Forelimb muscle (tissue), 1 donor: ENCODE measurements at places on chromosomes 4 and X. TPM values are rescaled to one million over a fixed set of nuclear protein-coding genes. Genes with fewer than 3 reads are reported as not detected.

Gene PCDH10
- polyA plus RNA-seq: 0.29 TPM

- no peak for DNase-seq
Measured at GRCh38 chr4:157655096-157655809, 434.7 kb downstream of the GRIA2 start.

- DNase-seq: no peak
Measured at GRCh38 chr4:24988776-24989175, 42.0 kb downstream of the LGI2 start.

GRCh38 chrX:47563801-47564315, 2.9 kb downstream of the ARAF start:
- DNase-seq: no peak

Gene MAGEB17
- polyA plus RNA-seq: not detected

Gene GLUD2
- polyA plus RNA-seq: 2.5 TPM

Gene NRK
- polyA plus RNA-seq: 189 TPM

GRCh38 chr4:140903522-140904475, 147.6 kb upstream of the TBC1D9 start:
- no peak for DNase-seq

Gene POF1B
- polyA plus RNA-seq: 0.05 TPM

- DNase-seq: no peak
Measured at GRCh38 chr4:95510145-95510544, 38.6 kb downstream of the UNC5C start.

Gene MAGEA10
- polyA plus RNA-seq: not detected

Gene CTAG2
- polyA plus RNA-seq: not detected

Gene SPATA18
- 1.9 TPM for polyA plus RNA-seq

- DNase-seq: no peak
Measured at GRCh38 chr4:11228530-11228929, 200.2 kb downstream of the HS3ST1 start.

- no peak for DNase-seq
Measured at GRCh38 chr4:185238215-185238681, 28.9 kb downstream of the SNX25 start.

Gene ARHGAP6
- 9.3 TPM for polyA plus RNA-seq

DNA sequence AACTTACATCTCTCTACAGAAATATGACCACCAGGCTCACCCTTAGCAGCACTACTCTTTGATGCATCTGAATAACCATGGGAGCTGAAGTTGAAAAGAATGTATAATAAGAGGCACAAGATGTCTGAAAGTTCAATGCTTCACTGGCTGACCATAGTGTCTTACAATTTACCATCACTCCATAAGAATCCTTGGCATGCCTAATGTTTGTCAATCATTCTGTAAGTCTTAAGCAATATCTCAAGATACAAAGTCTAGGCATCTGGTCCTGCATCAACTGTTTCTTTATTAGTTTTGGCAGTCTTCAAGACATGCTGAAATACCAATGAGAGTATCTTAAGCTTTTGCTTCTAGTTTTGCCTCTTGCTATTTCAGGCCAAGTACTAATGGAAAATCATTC, 755.5 kb downstream of the STIM2 start:
- no peak for DNase-seq

Gene MAMLD1
- 16.0 TPM for polyA plus RNA-seq

DNA sequence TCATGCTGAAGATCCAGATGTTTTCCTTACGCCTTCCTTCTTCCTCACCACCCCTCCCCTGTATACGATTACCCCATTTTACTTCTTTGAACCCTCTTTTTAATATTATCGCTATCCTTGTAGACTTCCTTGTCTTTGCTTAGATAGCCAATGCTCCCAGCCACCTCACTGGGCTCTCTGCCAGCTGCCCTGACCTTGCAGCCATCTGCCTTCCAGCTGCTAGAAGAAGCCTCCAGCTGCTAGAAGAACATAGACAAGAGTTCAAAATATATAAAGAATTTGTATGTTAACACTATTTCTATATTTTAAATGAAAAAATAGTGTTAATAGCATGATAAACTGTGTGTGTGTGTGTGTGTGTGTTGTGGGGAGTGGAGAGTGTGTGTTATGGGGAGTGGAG, 374.7 kb downstream of the ANKRD50 start:
- no peak for DNase-seq

DNA sequence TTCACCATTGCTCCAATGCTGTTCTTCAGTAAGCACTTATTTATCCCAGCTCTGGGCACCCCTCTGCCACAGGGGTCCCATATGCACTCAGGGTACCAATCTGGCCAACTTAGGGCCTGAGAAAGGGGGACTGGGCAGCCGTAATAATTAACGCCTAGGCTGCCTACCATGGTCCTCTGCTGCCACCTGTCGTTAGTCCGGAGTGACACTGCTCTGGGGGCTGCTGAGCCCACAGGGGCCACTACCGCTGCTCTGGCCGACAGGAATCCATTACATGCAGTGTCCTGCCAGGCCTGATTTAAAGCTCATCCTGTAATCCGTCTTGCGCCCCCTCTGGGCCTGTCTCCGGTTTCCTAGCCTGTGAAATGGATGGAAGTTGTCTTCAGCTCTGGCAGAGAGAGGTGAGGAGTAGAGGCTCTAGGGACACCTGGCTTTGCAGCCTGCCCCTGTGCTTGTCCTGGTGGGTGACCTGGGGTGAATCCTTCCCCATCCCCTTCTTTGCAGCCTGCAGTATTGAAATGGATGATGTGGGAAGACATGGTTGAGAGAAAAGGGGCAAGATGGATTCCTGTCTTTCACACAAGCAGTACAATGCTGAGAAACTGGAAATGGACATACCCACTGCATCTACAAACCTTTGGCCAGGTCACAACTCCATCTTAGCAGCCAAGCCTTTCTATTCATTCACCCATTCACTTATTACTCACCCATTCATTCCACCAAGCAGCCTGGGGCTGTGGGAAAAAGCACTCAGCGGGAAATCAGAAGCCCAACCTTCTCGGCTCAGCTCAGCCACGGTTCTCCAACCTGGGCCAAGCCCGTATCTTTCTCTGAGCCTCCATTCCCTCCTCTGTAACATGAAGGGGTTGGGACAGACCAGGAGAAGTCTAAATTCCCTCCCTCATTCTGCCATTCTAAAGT, 116.3 kb upstream of the NALF2 start:
- DNase-seq: no peak

DNA sequence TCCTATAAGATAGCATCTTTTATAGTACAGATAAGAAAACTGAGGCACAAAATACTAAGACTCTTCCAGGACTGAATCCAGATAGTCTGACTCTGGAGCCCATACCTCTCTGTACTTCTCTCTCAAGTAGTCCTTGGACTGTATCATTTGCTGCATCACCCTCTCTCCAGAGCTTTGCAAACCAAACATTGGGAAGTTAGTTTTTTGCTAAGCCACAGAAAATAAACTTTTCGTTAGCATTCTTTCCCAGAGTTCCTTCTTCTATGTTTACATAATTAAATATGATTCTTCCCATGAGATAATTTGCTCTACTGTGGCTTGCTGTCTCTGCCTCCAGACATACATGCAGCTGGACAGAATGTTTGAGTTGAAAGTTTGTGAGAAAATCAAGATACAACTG, 22.0 kb downstream of the PPEF2 start:
- DNase-seq: no peak

GRCh38 chr4:85595796-85596559, 121.0 kb downstream of the ARHGAP24 start:
- DNase-seq: no peak

Gene FMR1NB
- polyA plus RNA-seq: not detected

GRCh38 chr4:118361192-118361591, 8.4 kb upstream of the PRSS12 start:
- no peak for DNase-seq

Gene RS1
- polyA plus RNA-seq: not detected

DNA sequence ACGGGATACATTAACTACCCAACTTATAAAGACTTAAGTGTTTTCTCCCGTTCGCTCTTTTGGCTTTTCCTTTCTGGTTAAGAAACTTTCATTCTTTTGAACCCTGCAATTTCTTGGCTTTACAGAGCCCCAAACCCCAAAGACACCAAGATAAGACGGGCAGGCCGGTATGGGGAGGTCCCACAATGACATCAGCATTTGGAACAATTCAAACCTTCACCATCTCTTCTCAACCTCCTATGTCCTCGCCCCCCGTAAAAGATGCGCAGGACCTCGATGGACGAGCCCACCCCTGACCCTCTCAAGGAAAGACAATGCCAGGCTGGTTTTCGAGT, 999 bp downstream of the ZNF518B start:
- no peak for DNase-seq

Gene ZNF275
- polyA plus RNA-seq: 7.0 TPM

GRCh38 chrX:3599802-3600430, 113.5 kb downstream of the PRKX start:
- no peak for DNase-seq

- DNase-seq: no peak
Measured at GRCh38 chr4:76420188-76420761, 666 bp downstream of the CCDC158 start.

GRCh38 chr4:78787392-78788006, 11.3 kb downstream of the BMP2K start:
- no peak for DNase-seq

Gene GCNA
- 2.8 TPM for polyA plus RNA-seq

- DNase-seq: no peak
Measured at GRCh38 chr4:5238173-5238572, 186.9 kb downstream of the STK32B start.

Gene CXCL8
- 3.3 TPM for polyA plus RNA-seq

- DNase-seq: no peak
Measured at GRCh38 chr4:159416996-159417395, 314.1 kb downstream of the RAPGEF2 start.

DNA sequence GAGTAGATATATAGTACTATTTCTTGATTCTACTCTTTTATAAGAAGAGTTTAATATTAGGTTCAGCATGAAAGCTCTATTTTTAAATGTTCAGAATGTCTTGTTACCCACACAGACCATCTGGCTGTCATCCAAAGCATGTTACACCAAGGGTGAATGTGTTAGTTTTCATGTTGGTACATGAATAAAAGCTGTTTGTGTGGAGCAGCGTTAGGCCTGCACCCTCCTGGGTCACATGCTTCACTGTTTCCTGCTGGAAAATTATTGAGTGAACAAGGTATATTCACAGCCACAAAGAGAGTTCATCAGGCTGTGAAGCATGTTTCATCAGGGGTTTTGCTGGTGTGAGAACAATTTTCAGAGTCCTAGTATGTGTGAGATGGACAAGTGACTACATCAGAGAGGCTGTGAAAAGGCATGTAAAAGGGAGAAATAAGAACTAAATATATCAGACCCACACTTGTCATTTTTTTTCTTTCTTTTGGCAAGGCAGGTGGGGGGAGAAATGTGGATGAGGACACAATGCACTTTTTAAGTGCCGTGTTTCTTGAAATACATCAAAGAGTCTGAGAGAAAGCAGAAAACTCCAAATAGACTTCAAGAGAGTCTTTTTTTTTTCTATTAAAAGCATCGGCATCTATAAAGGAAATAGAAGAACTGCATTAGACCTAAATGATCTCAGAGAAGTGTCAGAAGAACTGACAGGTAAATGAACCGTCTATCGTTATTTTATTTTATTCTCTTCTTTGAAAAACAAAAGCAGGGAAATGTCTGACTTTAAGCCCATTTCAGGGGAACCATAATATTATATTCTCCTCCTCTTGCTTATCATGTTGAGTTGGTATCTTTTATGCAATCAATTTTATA, 2429.7 kb downstream of the PCDH7 start:
- DNase-seq: no peak

Gene PLXNB3
- polyA plus RNA-seq: 2.3 TPM

GRCh38 chr4:48242511-48243195, 27.0 kb downstream of the TEC start:
- DNase-seq: no peak

Gene ADAMTS3
- polyA plus RNA-seq: 2.0 TPM

DNA sequence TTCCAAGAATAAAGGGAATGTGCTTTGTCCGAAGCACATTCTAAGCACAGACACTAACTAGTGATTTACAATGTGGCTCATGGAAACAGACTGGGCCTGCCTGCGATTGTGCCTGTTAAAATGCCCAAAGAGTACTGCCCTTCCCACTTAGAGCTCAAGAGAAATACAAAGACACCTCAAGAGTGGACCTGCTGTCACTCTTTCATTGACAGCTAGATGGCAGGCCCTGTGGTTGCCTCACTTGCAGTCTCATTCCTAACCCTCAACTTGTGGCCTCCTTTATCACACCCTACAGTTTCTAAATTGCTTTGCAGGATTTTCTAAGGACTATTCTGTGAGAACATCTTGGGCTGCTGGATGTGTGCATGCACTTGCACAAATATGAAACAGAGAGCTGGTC, 331.0 kb upstream of the EMCN start:
- no peak for DNase-seq

GRCh38 chr4:6207602-6208001, 7.3 kb upstream of the JAKMIP1 start:
- no peak for DNase-seq

DNA sequence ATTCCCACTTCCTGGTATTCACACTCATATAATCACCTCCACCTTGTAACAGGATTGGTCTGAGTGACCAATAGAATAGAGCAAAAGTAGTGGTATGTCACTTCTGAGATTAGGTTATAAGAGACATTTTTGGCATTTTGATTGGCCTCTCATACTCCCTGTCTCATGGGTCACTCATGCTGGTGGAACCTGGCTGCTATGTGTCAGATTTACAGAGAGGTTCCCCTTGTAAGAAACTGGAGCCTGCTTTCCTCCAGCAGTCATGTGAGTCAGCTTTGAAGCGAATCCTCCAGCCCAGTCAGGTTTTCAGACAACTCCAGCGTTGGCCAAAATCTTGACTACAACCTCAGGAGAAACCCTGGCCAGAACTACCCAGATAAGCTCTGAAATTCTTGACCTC, 2.6 kb upstream of the OTUD4 start:
- DNase-seq: no peak

Gene ZDHHC15
- polyA plus RNA-seq: 2.1 TPM

GRCh38 chr4:93749292-93749761, 79.2 kb upstream of the ATOH1 start:
- no peak for DNase-seq

- no peak for DNase-seq
Measured at GRCh38 chr4:108370291-108371141, 201.8 kb upstream of the LEF1 start.

DNA sequence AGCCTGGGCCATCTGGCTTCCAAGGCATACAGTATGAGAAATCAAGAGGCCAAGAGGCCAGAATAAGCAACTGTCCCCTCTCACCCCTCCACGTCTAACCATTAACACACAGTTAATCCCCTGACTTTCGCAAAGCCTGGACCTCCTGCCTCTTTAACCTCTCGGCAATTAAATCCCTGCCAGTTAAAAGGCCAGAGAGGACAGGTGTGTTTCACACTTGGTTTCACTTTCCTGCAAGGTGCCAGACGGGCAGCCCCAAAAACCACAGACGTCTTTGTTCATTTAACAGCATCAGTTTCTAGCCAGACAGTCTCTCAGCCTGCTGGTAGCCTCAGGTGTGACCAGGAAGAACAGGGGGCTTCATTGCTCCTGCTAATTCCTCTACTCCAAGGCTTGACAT, 91.1 kb upstream of the KIT start:
- DNase-seq: no peak

- no peak for DNase-seq
Measured at GRCh38 chrX:130552444-130553073, 150.8 kb downstream of the RBMX2 start.

Gene FABP2
- polyA plus RNA-seq: not detected

Gene SPP1
- polyA plus RNA-seq: 85.1 TPM
